GM04503 (cell line): ENCODE measurements at places on chromosomes 13 and 19.

DNA sequence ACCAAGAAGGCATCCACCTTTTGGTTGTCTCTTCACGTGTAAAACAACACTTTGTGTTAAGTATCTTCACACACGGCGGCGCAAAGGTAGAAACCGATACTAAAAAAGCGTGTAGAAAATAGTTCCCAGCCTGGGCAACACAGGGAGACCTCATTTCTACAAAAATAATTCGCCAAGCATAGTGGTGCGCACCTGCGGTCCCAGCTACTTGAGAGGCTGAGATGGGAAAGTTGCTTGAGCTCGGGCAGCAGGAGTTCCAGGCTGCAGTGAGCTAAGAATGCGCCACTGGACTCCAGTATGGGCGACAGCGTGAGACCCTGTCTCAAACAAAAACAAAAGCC, 573 bp upstream of the ERCC5 start:
- DNase-seq, result no peak

- no peak for DNase-seq
Observed at GRCh38 chr19:42203700-42204099, 13.8 kb downstream of the DEDD2 start.

DNA sequence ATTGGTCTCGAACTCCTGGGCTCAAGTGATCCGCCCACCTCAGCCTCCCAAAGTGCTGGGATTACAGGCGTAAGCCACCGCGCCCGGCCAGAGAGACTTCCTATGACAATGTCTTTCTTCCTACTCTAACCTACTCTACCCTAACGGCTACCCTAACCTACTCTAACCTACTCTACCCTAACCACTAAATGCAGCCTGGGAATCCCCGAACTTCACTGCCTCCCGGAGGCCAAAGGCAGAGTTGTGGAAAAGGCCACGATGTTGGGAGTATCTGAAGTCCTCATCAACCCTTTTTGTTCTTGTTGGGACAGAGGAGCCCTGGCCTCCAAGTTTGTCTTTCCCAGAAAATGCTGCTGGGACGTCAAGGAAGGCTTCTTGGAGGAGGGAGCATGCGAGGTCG, 967 bp upstream of the NR2C2AP start:
- no peak for DNase-seq

GRCh38 chr19:49188626-49189200, 31.1 kb downstream of the TRPM4 start:
- no peak for DNase-seq

DNA sequence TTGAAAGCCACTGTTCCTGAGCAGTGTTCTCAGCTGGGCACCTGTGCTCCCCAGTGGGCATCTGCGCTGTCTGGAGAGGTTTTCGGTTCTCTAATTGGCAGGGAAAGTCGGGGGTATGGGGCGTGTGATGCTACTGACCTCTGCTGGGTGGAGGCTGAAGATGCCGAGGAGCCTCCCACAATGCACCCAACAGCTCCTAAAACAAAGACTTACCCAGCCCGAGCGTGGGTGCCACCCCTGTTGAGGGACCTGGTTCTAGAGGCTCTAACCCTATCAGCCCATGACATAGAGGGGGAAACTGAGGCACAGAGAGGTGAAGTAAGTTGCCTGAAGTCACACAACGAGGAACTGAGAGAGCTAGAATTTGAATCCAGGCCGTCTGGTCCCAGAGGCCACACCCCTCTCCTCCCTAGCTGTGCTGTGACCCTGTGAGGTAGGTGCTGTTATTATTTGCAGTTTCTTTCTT, 2.3 kb downstream of the SPACA4 start:
- DNase-seq, result no peak

GRCh38 chr19:49664171-49665035, 1.3 kb downstream of the IRF3 start:
- DNase-seq, result no peak

DNA sequence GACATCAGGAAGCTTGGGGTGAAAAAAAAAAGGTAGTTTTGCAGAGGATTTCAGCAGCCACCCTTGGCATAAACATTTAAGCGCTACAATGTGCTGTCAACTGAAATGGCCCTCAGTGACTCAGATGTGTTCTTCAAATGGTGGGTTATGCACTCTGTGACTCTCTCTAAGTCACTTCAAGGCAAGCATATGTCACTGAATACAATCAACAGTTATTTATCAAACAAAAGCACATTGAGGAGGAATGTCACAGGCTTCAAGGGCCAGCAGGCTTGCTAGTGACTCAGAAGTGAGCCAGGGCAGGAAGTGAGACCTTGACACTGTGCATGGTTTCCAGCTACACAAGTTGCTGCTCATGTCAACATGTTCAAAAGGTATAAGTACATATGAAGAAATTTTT, 523.7 kb upstream of the HTR2A start:
- no peak for DNase-seq

DNA sequence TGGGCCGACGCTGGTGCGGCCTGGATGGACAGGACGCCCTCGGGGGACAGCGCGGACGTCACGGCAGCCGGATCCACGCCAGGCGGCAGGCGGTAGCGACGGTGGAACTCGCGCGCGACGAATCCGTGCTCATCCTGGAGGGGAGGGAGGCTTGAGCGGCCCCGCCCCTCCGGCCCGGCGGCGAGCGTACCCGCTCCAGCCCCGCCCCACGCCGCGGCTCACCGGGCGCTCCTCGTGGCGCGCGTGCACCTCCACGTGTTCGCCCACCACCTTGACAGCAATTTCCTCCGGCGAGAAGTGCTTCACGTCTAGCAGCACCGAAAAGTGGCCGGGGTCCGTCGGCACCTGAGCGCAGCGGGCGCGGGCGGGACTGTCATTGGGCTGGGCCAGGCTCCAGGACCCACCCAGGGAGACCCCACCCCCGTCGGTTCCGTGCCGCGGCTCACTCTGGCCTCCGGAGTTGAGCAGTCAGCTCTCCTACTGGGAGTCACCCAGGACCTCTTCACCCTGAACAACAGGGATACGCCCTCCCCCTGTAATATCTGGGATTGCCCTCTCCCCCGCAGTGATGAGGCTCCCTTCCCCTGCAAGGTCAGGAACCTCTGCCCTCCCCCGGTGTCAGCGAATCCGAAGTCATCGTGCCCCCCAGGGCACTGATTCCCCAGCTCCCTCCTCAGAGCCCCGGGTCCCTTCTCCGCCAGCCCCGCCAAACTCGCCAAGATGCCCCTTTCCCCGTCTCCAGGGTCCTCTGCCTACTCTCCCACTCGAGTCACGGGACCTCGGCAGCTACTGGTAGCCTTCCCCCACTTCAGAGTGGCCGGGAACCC, 1.1 kb downstream of the HSPB6 start:
- DNase-seq, result no peak

- DNase-seq, result no peak
Observed at GRCh38 chr19:33427801-33428626, 54.5 kb downstream of the CEBPG start.

GRCh38 chr19:5586300-5587070, 18.7 kb upstream of the TINCR start:
- no peak for DNase-seq

DNA sequence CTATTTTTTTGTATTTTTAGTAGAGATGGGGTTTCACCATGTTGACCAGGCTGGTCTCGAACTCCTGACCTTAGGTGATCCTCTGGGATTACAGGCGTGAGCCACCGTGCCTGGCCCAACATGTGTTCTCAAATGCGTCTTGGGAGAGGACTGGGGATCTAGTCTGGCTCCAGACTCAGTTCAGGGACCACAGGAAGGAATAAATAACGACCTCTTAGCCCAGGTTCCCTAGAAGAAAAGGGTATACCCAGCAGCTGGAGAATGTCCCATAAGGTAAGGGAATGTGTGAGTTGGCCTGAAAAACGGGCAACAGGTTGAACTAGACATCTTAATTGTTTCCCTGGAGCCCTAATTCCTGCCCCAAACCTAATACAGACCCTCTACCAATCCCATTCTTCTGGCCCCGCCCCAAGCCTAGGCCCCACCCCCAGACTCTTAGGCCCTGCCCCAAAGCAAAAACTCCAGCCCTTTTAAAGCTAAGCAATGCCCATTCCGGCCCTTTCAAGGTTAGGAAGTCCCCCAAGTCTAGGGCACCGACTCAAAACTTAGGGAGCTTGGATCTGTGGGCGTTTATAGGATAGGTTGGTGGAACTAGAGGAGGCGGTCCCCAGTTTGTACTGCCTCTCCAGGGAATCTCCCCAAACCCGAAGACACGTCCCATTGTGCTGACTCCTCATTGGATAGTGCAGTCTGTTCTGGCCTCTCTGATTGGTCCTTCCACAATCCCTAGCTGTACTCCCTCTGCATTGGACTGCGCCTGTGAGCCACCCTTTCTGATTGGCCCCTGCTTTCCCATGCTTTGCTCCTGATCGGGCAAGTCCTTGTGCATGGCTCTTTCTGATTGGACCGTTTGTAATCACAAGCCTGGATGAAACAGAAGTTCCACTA, 5.4 kb upstream of the LRFN1 start:
- DNase-seq, result no peak

DNA sequence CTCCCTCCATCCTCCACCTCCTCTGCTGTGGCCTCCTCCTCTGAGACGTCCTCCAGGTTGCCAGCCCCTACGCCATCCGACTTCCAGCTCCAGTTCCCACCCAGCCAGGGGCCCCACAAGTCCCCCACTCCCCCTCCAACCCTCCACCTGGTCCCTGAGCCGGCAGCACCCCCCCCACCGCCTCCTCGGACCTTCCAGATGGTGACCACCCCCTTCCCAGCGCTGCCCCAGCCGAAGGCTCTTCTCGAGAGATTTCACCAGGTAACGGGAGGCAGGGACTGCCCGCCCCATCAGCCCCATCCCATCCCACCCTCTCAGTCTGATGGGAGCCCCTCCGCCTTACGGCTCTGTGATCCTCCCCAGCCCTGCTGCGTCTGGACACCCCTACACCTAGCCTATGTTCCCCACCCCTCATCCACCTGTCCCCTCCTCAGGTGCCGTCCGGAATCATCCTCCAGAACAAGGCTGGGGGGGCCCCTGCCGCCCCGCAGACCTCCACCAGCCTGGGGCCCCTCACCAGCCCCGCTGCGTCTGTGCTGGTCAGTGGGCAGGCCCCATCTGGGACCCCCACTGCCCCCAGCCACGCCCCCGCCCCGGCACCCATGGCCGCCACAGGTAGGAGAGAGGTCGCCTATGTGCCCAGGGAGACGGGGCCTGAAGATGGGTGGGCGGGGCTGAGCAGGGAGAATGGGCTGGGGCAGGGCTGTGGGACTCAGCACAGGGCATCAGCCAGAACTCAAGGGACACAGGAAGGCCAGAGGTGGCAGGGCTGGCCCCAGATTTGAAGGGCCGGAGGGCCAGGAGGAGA, 18.6 kb upstream of the EHD2 start:
- no peak for DNase-seq

DNA sequence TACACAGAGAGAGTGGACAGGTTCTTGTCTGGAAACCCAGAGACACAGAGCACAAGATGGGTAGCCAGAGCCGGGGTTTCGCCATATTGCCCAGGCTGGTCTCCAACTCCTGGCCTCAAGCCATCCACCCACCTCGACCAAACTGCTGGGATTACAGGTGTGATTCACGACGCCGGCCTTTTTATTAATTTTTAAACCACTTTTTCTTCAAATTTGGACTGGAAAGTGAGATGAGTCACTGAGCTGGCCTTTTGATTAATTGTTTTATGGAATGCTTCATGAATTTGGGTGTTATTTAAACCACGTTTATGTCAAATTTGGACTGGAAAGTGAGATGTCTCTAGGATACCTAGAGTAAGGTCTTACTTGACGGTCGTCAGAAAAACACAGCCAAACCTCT, 12.1 kb upstream of the IGFL1 start:
- no peak for DNase-seq
